ENCODE measurements at places on chromosomes 13 and 19. TPM values are rescaled to one million over a fixed set of nuclear protein-coding genes. Genes with fewer than 3 reads are reported as not detected.

Gene SMIM44
- polyA plus RNA-seq: not detected

Gene MBD3L2
- polyA plus RNA-seq: not detected

GRCh38 chr19:45103508-45104319 lies 10.7 kb downstream of the PPP1R37 start:
- DNase-seq: no peak

- DNase-seq: no peak
Measured at GRCh38 chr19:55473225-55474012, 3.0 kb upstream of the ZNF628 start.

DNA sequence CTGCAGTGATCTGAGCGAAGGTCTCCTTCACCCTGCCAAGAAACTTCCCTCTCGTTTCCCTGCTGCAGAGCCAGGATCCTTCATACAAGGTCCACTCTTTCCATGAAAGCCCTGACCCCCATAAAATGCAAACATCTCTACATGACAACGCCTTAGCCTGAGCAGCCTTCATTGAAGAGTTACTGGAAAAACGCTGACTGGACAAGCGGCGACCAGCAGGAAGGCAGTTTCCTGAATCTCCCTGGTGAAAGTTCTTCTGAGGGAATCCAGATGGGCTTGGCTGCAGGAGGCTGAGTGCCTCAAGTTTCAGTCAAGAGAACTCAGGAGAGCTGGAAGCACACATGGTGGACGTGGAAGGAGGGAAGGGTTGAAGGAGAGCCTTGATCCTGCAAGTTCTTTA lies 17.7 kb downstream of the GSX1 start:
- DNase-seq: no peak

Gene ZFP82
- 3.2 TPM for polyA plus RNA-seq

GRCh38 chr19:46596008-46596407 lies 5.1 kb upstream of the CALM3 start:
- DNase-seq: no peak

Gene DYRK1B
- polyA plus RNA-seq: 19.8 TPM

Gene ZNF154
- 3.6 TPM for polyA plus RNA-seq

DNA sequence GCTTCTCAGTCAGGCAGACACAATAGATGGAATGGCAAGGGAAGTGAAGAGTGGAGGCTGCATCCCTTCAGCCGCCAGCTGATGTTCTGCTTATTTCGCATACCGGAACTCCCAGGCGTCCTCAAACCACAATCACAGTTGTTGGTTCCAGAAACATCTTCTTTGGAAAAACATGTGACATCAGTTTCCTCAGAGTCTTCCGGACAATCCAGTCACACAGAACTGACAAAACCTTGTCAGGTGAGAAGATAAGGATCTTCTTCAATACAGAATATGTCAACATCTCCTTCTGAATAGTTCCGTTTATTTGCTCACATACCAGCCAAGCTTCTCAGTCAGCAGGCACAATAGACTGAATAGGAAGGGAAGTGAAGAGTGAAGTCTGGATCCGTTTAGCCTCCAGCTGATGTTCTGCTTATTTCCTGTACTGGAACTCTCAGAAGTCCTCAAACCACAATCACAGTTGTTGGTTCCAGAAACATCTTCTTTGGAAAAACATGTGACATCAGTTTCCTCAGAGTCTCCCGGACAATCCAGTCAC lies 45.1 kb upstream of the CEACAM21 start:
- DNase-seq: no peak

Gene ZNF471
- polyA plus RNA-seq: 1.0 TPM

DNA sequence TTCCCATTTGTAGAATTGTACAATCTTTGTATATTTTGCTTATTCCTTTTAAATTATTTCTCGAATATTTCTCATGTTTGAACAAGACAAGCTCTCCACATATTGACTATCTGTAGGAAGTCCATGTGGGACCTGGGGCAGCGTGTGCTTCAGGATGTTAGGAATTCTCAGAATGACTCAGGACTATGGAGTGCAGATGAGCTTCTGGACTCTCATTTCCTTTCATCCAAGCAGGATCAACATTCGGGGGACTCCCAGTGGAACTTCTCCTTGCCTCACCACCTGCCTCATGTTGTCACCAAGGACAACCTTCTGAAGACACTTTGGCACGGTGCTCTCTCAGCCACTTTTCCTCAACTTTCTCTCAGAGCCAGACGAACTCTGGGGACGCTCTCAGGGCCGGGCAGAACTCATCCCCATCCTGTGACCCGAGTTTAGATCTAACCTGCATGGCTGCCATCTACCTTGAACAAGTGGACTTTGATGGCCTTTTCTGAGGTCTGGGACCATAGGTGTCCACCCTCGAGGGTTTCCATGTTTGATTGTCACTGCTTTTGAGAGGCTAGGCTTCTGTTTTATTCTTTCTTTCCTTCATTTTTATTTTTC lies 441.7 kb downstream of the IRS2 start:
- no peak for DNase-seq

Gene CATSPERD
- not detected for polyA plus RNA-seq

Gene VSTM2B
- not detected for polyA plus RNA-seq

DNA sequence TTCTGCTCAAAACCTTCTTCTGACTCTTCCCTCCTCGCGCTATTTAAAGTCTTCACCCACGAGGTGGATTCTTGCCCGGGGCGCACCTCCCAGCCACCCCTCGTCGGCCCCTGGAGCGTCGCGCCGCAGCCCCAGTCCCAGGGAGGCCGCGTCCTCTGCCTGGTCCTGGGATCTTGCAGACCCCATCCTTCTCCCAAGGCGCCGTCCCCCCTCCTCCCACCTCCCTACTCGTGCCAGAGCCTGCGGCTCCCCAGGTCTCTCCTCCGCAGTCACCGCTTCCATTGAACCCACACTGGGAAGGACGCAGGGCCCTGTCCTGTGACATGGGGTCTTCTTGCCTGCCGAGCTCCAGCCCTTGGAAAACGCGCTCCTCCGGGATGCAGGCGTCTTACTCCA lies 486 bp downstream of the ZNF808 start:
- DNase-seq: peak; percentile 82

DNA sequence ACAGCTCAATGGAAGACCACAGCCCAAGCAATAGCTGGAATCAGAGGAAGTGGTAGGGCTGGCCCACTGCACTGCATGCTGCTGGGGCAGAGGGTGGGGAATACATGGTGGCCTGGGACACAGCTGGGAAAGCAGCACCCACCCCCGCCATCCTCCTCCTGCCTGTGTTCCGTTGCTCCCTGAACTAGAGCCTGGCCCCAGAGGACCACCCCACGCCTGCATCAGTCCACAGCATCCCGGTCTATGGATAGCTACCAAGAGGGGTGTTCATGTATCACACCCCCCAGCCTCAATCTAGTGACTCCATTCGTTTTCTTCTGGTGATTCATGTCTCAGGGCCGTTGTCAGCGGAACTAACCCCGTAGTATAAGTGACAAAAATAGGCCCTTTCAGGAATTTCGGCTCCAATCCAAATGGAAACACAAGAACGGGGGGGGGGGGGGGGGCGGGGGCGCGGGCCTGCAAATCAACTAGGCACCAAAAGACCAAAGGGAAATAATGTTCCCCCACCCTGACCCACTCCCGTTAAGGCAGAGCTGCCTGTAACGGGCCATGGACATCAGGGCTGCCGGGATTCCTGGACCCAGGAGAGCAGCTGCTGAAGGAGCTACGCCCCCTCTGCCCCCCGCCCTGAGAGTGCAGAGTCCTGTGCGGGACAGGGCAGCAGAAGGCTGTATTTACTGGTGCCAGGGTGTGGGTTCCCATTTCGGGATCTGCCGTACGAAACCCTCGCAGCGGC lies 18.9 kb upstream of the EPHX3 start:
- no peak for DNase-seq

DNA sequence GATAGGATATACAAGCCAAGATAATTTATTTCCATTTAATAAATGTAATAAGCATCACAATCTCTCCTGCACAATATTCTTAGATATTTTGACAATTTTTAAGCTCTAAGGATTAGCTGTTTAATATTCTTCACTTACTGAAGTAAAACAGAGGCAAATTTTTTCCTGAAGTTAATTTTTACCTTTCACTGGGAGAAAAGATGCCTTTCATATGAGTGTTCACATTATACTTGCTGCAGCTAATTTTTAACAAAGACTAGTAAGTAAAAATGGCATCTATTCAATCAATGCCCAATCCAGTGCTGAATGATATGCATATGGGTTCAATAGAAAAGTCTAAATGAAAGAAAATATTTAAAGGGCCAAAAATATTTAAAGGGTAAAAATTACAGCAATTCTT lies 377.2 kb upstream of the GPC6 start:
- DNase-seq: no peak

DNA sequence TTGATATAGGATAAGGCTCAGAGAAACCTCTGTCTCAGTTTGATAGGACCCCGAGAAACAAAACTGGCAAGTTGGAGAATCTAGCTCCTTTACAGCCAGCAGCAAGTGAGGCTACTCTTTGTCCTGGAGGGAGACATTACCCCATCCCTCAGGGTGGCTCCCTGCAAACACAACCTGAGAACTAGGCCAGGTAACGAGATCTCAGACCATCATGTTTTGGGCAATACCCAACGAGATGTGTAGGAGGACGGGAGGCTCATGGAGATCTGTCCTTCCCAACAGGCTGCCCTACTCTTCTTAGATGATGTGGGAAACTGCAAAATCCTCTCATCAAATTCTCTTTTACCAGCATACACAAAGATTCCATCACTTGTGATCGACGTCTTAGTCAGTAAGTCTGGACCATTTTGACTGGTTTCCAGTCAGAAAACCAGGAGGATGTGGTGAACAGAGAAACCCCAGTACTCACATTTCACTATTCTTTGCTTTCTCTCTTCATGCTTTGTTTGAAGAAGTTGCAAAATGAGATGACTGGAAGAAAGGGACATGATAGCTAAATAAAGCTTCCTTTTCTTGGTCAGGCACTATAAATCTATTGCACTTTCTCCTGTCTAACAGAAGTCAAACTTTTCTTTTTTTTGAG lies 6.0 kb upstream of the CTU1 start:
- DNase-seq: no peak

Gene CYP4F11
- polyA plus RNA-seq: 0.07 TPM

- no peak for DNase-seq
Measured at GRCh38 chr19:5996623-5997320, 18.8 kb upstream of the RANBP3 start.

Gene FXYD5
- polyA plus RNA-seq: 188 TPM

- DNase-seq: no peak
Measured at GRCh38 chr19:11265177-11265784, 3.0 kb upstream of the DOCK6 start.

Gene F7
- polyA plus RNA-seq: not detected

All from spleen (tissue), 13 donors.